NCI-H1092 treated with DMSO at 0.1 percent for 48 hours (cell line): ENCODE measurements at places on chromosomes 5 and 9.

DNA sequence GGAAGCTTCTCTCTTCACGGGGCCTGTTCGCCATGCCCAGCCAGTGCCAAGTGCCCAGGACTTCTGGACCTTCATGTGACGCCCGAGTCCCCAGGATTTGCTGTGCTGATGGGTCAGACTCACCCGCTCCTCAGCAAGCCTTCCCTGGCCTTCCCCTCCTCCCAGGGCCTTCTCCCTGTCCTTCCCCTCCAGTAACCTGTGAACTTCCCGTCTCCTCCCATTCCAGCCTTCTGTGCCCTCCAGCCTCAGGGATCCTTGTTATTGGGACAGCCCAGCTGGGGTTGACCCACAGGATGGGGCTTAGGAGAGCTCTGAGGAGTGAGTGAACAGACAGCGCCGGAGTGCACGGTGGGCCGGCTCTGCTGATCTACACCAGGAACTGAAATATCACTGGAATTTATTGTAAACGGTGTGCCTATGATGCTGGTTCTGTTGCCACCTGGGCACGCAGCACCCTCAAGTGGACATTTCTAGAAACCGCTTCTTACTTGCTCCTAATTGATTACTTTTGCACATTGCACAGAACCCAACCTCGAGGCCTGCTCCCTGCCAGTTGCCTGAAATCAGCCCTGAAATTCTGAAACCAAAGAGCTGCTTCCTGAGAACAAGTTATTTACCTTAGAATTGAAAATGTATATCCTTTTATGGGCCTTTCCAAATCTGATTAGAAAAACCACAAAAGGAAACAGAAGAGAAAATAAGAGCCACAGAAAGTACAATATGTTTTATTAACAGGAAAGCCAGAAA lies 1.5 kb downstream of the SPAAR start:
- peak; percentile 7 for DNase-seq

GRCh38 chr9:72895122-72895521 lies 57.7 kb downstream of the ALDH1A1 start:
- no peak for DNase-seq

DNA sequence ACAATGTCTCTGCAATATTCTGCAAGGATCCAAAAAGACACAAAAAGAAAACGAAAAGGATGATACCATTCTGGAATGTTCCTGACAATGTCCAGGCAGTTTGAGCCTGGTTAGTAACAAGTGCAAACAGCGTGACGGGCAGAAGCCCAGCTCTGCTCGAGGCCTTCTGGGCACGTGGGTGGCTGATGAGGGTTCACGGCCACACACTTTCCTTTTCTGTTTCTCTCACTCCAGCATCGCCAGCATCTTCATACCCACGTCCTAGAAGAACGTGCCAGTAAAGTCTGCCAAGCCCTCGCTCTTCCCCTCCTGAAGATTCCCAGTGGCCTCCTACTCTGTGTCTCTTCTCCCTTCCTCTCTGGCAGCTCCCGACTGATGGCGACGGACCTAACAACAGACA lies 36.7 kb downstream of the COL23A1 start:
- no peak for DNase-seq

DNA sequence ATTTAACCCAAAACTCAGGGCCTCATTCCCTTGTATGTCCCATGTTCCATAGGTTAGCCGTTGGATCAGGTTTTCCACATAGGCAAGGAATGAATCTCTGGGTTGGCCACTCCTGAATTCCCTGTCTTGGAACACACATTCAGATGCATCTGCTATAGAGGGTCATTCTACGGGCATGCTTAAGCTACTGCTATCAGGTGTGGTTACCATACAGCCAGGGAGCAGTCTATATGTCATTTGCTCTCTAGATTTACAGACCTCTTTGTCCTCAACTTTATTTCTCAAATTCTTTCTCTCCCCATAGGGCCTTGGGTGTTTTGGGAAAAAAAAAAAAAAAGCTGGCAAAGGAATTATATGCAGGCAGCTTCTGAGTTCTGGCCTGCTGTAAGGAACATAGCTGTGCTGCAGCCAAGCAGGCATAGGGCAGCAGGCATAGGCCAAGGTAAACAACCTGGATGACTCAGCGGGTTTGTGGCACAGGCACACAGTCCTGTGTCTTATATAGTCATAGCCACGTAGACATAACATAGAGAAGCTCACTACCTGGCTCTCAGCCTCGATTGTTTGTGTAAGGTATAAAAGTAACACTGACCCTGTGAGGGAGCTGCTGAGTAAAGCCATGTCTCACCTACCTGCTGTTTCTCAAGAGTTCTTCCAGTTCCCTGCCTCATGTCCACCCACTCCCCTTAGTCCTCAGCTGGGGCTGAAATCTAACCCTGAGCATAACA lies 141.5 kb downstream of the OSTF1 start:
- DNase-seq: no peak

DNA sequence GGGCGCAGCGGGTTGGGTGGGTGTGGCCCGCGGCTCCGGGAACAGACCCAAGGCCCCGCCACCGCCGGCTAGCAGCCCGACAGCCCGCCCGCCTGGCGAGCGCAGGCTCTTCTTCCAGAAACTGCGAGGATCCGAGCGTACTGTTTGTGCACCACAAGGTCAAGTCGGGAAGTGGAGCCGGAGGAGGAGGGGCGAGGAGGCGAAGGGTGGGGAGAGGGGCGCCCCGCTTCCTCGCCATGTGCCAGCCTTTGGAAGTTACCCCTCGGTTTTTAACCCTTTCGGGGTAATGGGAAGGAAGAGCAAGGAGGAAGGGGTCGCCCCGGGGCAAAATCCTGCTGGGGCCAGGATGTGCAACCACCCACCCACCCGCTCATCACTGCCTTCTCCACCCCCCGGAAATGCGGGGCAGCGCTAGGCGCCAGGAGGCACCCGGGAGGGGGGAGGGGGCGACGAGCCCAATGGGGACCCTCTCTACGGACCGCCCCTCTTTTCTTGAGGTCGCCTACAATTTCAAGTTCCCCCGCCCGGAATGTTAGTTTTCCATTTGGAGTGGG lies 1.1 kb upstream of the JADE2 start:
- no peak for DNase-seq

DNA sequence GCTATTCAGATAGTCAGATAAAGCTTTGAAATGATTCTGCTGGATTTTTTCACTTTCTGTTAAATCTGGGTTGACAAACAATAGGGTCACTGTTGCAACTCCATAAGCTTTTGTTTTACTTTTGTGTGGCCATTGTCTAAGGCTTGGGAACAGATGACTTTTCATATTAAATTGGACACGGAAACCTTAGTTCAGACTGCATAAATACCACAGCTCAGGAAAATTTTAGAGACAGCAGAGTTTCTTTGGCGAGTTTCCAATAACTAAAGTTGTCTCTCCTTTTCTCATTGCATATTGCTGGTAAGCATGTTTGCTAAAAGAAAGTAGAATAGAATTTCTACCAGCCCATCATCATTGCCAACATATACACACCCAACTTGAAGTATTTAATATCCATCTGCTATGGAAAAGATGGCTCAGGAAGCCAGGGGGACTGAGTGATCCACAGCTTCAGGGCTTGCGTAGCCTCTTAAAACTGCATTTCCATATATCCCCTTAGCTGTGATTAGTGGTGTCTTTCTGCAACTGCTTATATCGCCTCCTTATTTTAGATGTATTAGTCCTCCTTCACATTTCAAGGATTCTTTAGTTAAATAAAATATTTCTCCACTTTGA lies 168.2 kb downstream of the ARHGAP26 start:
- DNase-seq: no peak

DNA sequence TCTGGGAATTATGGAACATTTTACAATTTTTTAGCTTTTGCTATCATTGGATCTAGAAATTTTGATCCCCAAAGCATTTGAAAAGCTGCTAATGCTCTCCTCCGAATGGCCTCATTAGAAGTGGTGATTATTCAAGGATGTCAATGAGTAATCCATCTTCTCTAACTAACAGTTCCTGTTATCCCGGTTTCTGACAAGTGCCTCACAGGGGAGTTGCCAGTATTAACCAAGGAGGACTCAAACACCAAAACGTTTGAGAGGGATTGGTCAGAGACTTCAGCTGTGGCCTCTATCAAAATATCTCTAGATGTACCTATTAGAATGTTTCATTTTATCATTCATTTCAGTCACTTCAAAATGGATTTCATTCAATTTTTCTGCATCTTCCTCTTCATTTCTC lies 208.3 kb upstream of the ITGA1 start:
- no peak for DNase-seq

DNA sequence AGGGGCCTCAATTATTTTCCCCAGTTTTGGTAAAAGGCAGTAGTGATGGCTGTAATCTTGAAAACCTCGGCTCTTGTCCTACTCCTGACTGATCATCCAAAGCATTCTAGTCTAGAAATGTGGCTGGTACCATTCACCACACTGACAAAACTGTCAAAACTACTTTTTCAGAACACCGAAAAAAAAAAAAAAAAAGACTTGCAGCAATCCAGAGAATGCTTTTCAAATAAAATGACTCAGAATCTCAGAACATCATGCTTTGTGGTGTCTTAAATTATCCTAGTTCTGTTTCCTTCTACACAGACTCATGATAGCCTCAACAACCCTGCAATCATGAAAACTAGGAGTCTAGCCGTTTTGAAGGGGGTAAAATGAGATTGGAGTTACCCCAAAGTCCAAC lies 13.4 kb downstream of the SLC28A3 start:
- DNase-seq: no peak

GRCh38 chr5:29889051-29889450 lies 1304.4 kb upstream of the CDH6 start:
- no peak for DNase-seq

DNA sequence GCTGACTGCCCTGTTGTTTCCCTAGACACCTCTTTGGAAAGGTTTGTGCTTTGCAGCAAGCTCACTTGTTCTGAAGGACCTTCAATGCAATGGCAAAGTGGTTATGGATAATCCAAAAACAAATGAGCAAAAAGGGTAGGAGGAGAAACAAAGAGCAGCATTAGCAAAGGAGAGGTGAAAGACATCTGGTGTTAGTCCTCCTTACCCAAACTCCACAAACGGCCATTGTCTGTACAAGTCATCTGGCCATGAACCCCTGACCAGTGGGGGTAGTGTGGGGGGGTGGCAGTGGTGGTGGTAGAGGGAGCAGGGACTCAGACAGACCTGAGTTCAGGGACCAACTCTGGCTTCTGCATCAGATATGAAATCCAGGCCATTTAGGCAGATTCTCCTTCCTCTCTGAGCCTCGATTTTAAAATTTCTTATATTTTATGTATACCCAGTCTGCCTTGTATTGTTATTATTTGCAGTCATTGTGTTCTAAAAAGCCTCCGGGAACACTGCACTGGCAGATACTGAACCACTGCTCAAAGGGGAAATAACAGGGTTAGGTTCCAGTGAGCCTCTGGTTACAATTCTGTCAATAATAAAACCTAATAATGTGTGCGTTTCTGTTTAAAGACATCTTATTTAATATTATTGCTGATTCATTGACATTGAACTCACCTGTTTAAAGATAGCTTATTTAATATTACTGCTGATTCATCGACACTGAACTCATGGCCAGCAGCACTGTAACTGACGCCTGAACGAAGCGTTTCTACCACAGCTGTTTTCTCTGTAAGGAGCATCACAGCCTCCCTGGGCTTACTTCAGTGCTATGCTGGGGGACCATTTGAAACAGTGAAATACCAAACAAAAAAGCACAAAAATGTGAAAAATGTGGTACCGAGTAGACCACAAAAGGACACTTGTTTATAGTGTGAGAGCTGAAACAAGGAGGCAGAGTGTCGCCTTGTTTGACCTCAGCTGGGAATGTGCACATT lies 156.0 kb downstream of the SEC61B start:
- no peak for DNase-seq

DNA sequence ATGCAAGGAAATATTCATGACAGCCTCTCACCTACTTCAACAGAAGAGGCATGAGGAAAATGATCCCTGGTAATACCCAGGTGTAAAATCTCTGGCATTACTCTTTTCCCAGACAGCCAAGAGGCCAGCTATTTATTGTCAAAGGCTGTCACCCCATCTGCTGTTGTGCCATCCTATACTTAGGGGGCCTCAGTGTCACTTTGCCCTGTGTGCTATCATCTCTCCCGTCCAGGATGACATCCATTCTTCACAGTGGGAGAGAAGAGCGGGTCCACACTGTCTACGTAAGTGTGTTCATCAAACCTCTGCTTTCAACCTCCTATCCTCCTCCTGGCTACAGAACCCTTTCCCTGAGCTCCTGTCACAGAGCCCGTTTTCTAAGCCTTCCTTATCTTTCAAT lies 82.6 kb downstream of the MYO10 start:
- DNase-seq: no peak

DNA sequence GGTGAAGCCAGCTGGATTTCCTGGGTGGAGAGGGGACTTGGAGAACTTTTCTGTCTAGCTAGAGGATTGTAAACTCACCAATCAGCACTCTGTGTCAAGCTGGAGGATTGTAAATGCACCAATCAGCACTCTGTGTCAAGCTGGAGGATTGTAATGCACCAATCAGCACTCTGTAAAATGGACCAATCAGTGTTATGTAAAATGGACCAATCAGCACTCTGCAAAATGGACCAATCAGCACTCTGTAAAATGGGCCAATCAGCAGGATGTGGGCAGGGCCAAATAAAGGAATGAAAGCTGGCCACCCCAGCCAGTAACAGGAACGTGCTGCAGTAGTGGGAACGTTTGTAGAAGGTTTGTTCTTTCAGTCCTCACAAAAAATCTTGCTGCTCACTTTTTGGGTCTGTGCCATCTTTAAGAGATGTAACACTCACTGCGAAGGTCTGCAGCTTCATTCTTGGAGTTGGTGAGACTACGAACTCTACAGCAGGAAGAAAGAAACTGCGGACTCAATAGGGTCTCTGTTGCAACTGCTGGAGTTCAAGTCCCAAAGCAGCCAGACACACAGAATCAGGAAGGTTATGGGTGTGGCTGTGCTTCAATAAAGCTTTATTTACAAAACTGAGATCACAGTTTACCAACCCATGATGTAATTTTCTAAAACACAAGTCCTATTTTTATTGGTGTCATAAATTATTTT lies 145.7 kb upstream of the ERCC6L2 start:
- DNase-seq: no peak

GRCh38 chr9:121836366-121836885 lies 185.0 kb downstream of the DAB2IP start:
- DNase-seq: no peak

DNA sequence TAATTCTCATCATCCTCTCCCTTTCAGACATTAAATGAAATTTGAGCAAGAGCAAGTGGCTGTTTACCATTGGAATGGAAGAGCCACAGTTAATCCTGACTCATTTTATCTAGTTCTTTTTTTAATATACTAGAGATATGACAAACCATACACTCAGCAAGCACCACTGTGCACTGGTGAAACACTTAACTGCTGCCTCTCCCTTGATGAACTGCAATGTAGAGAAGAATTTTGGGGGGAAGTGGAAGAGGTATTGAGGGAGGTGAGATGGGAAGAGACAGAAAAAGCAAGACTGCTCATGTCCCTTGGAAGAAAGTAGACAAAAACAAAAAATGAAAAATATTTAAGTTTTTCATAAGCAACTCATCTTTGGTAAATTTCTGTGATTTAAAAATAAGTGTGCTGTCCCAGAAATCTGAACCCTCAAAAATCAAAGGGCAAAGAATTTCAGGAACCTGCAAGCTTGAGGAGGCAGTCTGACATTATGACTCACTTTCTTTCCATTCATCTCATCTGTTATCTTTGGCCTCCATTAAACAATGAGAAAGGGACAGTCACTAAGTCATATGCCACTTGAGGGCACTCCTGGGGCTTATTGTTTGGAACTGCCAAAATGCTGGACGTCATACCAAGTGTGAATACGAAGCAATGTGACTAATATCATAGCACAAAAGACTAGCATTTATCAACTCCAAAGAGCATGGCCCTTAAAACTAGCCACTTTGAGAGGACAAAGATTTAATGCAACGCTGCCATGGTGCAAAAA lies 566.8 kb upstream of the DMAC1 start:
- no peak for DNase-seq
